Stomach (tissue), 19 donors: ENCODE measurements at places on chromosomes 6 and 20. TPM values are rescaled to one million over a fixed set of nuclear protein-coding genes. Genes with fewer than 3 reads are reported as not detected.

DNA sequence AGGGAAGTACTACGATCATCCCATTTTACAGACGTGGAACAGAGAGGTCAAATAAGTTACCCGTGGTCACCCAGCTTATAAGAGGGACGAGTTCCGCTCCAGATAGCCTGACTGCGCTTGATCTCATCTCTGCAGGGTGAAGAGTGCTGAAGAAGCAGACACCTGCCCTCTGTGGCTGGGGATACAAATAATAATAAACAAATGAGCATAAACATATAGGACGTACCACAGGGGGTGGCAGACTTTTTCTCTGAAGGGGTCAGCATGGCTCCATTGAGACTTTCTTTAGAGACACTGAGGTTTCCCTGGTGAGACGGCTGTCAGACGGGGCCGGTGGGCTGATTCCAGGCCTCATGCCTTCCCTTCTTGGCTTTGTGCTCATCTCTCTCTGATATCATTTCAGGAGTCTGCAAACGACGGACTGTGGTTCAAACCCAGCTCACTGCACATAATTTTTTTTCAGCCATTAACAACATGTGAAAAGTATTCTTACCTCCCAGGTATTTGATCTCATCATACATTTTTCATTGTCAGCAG lies 47.1 kb downstream of the IRF4 start:
- DNase-seq, result no peak

DNA sequence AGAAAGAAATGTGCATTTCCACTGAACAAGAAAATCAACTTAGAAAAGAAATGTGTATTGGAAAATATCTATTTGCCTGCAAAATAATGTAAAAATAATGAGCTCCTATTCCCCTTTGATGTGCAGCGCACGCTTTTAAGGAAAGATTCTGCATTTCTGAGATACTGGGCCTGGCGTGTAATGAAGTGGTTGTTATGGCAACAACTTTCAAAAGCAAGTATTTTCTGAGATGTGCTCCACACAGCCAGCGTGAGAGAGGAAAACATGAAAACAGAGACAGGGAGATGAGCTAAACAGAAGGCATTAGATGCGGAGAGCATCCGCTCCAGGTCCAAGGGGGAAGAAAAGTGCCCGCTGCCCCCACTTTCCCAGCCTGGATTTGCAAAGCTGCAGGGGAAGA lies 39.1 kb upstream of the GTSF1L start:
- DNase-seq, result no peak

DNA sequence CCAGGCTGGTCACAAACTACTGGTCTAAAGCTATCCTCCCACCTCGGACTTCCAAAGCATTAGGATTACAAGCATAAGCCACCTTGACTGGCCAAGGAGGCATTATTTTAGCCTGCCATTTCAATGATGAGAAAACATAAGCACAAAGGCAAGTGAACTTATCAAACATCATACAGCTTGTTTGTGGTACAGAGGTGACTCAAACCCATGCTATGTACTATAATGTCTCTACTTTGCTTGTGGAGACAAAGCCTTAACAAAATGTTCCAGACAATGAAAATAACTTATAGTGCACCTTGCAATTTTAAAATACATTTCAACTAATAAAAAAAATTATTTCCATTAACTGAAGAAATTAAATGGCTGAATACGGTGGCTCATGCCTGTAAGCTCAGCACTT lies 26.2 kb downstream of the HDAC2 start:
- no peak for DNase-seq

DNA sequence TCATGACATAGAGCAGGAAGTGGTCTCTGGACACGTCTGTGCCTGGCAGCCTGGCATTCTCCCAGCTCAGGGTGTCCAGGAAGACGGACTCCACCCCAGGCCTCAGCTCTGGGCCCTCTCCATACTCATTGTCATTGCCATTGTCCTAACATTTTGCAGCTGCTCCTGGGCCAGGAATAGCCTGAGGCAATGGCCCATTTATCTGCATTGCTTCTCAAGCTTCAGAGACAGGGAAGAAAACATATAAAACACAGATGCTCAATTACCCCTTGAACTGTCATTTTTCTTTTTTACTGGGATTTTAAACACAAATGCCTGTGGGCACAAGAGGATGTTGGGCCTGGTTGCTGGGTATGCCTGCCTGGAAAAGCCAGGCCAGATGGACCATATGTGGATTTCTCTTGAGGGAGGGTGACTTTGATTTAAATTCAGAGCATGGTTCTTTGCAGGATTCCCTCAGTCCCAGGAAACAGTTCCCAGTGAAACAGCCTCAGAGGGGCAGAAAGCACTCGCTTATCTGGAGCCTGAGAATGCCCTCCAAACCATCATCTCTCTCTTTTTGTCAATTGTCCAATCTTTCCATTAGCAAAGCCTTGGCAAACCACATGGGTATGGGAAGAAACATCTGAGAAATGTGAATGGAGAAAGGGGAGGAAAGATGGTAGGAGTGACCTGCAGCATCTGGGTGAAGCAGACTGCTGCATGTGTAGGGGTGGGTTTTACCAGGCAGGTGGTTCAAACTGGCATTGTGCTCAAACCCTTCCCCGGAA lies 17.9 kb downstream of the LAMP5 start:
- no peak for DNase-seq

DNA sequence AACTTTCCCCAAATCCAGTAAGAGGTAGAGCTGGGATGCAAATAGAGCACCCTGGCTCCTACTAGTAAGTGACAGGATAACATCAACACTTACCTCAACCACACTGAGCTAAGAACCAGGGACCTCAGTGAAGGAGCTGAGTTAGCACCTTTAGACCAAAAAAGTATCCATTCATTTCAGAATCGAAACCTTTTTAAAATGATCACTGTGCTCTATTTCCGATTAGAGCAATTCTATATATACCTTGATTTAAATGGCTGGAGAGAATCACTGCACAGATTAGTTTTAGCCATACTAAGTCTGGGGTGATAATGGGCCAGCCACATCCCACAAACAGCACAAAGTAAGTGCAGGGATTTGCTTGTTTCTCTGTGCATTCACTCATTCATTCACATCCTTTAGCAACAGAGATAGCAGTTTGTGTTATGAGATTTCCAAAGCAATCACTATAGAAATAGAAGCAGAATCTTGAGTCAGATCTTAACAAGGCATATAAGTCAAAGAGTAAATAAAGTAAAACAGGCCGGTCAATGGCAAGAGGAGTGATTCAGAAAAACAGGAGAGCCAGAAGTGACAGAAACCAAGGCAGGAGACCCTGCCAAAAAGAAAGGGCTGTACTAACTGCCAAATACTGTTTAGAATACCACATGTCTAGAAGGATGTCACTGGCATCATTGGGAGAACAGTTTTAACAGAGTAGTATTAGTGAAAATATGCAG lies 136.3 kb downstream of the KIF13A start:
- DNase-seq, result no peak

DNA sequence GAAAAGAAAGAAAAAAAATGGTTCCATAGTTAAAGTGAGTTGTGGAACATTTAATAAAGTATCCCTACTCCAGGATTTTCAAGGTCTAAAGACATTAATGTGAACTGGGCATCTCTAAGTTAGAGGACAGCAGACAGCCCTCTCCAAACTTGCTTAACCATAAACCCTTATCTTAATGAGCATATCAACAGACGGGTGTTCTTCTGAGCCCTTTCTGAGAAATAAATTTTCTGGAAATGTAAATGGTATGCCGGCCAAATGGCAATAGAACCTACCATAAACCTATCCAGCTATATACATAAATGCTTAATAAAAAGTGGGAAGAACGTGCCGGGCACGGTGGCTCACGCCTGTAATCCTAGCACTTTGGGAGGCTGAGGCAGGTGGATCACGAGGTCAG lies 12.5 kb downstream of the SLC18B1 start:
- DNase-seq, result no peak

RIPOR3 gene
- total RNA-seq, result 15.6 TPM

BEND3 gene
- total RNA-seq, result 0.58 TPM

C2 gene
- total RNA-seq, result not detected
